Activated CD8-positive, alpha-beta memory T cell treated with anti-CD3 and anti-CD28 coated beads for 48 hours (primary cell): ENCODE measurements at places on chromosomes 11 and 22.
A peak's percentile ranks its signal among the peaks of the same experiment; 100 is the strongest.

GRCh38 chr11:77046060-77046501 is 11.9 kb downstream of the B3GNT6 start:
- no peak for DNase-seq

GRCh38 chr22:44574640-44575380 is 76.8 kb upstream of the RTL6 start:
- no peak for DNase-seq

DNA sequence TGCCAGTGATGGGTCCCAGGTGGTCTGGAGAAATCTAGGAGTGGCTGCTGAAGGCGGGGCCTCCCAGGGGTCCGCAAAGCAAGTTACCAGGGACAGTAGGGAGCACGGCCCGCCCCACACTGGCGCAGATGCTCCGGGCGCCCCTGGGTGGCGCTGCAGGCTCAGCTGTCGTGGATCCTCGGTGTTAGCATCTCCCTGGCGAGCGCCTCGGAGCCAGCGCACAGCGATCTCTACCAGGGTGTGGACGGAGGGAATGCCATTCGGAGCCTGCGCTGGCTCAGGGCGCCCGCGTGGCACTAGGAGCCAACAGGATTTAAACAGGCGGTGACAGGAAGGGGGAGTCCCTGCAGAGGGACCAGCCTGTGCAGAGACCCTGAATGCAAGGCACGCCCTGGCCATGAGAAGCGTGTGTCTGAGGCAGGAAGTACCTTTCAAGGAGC is 20.2 kb downstream of the FADS3 start:
- peak; percentile 24 for DNase-seq

GRCh38 chr11:20388096-20389055 is 860 bp downstream of the PRMT3 start:
- DNase-seq, result no peak
